ENCODE measurements at places on chromosomes 12 and 14. TPM values are rescaled to one million over a fixed set of nuclear protein-coding genes. Genes with fewer than 3 reads are reported as not detected.

DNA sequence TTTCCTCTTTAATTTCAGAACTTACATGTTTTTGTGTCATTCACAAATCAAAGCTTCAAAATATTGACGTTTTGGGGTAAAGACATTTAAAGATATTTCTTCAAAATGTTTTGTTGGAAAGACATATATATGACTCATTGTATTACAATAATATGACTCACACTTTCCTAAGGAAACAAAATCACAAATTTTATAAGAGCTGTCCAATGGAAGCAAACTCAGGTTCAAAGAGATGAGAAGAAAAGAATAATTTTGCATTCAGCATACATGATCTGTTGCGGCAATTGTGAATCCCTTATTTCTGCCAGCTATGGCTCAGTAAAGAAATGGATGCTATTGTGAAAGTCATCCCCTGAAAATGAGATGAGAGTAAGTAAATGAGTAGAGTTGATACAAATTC lies 82.7 kb downstream of the GRIP1 start:
- no peaks in the 10 kb centered on the region for H3K27me3 ChIP-seq
- no peaks in the 10 kb centered on the region for H3K36me3 ChIP-seq
- no peak overlapping the region for H3K27ac ChIP-seq
- no peaks in the 10 kb centered on the region for H3K4me1 ChIP-seq

GRCh38 chr12:117850048-117850447 lies 118.7 kb downstream of the KSR2 start:
- no peaks in the 10 kb centered on the region for H3K36me3 ChIP-seq
- DNase-seq = no peak
- H3K27me3 ChIP-seq = no peaks in the 10 kb centered on the region
- H3K4me3 ChIP-seq = no peak overlapping the region

- no peak overlapping the region for H3K27ac ChIP-seq
- no peak overlapping the region for H3K4me3 ChIP-seq
- DNase-seq = no peak
- no peaks in the 10 kb centered on the region for H3K36me3 ChIP-seq
Observed at GRCh38 chr12:111255261-111255660, 113.6 kb downstream of the PHETA1 start.

DNA sequence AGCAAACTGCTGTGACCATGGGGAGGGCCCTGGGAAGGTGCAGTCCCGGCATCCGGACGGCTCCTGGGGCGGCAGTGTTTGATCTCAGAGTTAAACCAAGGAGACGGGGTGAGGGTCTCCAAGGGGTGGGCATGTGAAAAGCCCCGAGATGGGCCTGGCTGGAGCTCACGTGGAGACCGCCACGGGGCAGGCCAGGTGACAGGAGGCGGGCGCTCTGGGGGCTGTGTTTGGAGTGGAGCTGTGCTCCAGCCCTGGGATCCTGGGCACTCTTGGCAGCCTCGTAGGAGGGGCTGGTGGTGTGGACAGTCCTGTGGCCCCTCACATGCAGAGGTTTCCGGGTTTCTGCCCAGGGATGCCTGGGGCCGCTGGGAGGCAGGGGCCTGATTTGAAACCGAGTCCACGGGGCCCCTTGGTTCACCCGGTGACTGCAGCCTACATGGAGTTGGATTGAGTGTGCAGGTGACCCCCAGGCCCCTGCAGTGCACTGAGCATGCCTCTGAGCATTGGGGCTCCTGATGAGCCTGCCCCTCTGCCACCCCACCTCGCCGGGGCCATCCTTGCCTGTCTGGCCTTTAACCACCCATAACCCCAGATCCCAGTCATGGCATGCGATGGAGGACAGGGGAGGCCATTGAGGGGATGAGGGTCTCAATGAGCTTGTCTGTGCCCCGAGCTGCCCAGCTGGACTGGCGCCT lies 8.4 kb downstream of the KIF26A start:
- no peak overlapping the region for H3K4me3 ChIP-seq
- H3K4me1 ChIP-seq = no peaks in the 10 kb centered on the region
- H3K27ac ChIP-seq = no peak overlapping the region
- H3K27me3 ChIP-seq = peaks cover 3% of the 10 kb centered on the region
- no peaks in the 10 kb centered on the region for H3K36me3 ChIP-seq
- no peak for DNase-seq

DNA sequence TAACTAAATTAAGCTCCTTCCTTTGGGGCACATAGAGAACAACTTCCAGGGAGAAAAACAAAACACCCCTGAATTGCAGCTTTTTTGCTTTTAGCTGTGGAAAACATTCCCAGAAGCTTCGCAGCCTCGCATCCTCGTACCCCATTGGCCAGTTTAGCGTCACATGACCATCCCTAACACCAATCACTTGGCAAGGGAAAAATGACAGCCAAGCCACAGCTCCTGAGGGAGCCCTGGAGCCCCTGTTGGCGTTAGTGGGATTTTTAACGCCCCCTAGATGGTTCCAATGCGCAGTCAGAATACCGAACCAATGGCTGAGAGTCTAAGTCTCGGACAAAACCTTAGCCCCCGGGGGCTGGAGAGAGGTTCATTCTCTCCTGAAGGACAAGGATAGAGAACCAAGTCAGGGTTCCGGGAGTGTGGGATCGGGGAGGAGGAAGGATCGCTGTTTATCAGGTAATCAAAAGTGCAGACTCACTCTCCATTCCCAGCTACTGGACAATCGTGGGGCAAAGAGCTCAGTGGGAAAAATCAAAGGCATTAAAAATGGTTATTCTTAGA lies 135.6 kb upstream of the HIF1A start:
- no peak overlapping the region for H3K4me3 ChIP-seq
- H3K4me1 ChIP-seq = peaks cover 39% of the 10 kb centered on the region
- no peaks in the 10 kb centered on the region for H3K36me3 ChIP-seq
- DNase-seq = no peak
- H3K27ac ChIP-seq = no peak overlapping the region
- no peaks in the 10 kb centered on the region for H3K27me3 ChIP-seq

DNA sequence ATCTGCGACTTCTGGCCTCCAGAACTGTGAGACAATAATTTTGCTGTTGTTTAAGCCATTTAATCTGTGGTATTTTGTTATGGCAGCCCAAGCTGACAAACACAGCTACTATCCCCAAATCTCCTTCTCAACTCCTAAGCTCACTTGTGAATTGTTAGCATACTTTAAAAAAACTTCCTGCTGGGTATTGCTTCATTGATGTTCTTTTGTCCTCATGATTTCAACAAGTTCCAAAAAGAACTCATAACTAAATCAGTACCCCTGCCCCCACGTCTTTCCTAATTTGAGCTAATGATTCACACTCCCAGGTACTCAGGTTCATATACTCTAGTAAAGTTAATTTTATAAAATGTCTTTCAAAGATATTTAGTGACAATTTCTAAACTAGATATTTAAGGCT lies 125.5 kb downstream of the MDGA2 start:
- H3K27ac ChIP-seq = no peak overlapping the region
- H3K27me3 ChIP-seq = no peaks in the 10 kb centered on the region
- no peak for DNase-seq
- H3K4me3 ChIP-seq = no peak overlapping the region

- no peaks in the 10 kb centered on the region for H3K36me3 ChIP-seq
- H3K4me3 ChIP-seq = peak overlapping the region; percentile 77
- DNase-seq = no peak
- no peak overlapping the region for H3K27ac ChIP-seq
- peaks cover 18% of the 10 kb centered on the region for H3K4me1 ChIP-seq
Observed at GRCh38 chr12:118371321-118372282, 1.1 kb downstream of the TAOK3 start.

DNA sequence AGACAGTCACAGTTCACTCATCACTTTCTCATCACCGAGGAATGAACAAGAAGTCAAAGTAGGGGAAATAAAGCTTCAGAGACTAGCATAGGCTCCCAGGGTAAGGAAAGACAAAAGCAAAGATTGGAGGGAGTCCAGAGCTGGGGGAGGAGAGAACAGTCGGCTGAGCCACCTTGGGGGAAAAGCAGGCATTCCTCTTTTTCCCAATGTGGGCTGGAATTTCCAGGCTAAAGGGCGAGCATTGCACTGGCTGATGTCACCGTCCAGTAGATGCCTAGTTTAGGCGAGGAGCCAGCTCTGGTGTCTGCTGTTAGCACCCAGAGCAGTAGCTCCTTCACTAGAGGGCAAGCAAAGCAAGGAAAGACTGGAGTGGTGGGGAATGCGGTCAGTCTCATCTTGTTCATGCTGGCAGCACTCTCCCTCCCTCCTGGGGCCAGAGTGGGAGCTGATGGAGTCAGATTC lies 8.5 kb upstream of the KRT75 start:
- peaks cover 5% of the 10 kb centered on the region for H3K27me3 ChIP-seq
- H3K27ac ChIP-seq = no peak overlapping the region

GRCh38 chr14:72609205-72609916 lies 284.5 kb downstream of the DPF3 start:
- no peaks in the 10 kb centered on the region for H3K27me3 ChIP-seq
- peaks cover 9% of the 10 kb centered on the region for H3K4me1 ChIP-seq
- no peak overlapping the region for H3K27ac ChIP-seq
- DNase-seq = no peak
- no peaks in the 10 kb centered on the region for H3K36me3 ChIP-seq

- no peak for DNase-seq
- no peak overlapping the region for H3K4me3 ChIP-seq
- no peaks in the 10 kb centered on the region for H3K27me3 ChIP-seq
- H3K4me1 ChIP-seq = no peaks in the 10 kb centered on the region
- no peaks in the 10 kb centered on the region for H3K36me3 ChIP-seq
Observed at GRCh38 chr12:21881965-21882364, 59.3 kb downstream of the ABCC9 start.

DNA sequence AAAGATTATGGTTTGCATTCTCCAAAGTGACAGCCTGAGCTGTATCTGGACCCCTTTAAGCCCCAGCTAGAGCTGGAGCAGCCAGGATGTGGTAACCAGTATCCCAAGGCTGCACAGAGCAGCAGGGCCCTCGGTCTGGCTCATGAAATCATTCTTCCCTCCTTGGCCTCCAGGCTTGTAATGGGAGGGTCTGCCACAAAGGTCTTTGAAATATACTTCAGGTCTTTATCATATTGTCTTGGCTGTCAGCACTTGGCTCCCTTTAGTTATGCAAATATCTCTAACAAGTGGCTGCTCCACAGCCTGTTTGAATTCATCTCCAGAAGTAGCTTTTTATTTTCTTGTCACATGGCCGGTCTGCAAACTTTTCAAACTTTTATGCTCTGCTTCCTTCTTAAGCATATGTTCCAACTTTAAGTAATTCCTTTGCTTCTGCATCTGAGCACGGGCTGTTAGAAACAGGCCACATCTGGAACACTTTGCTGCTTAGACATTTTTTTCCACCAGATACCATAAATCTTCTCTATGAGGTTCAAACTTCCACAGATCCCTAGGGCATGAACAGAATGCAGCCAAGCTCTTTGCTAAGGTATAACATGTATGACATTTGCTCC lies 663.4 kb upstream of the MIS18BP1 start:
- no peaks in the 10 kb centered on the region for H3K4me1 ChIP-seq
- DNase-seq = no peak
- no peaks in the 10 kb centered on the region for H3K27me3 ChIP-seq
- no peak overlapping the region for H3K4me3 ChIP-seq
- H3K36me3 ChIP-seq = no peaks in the 10 kb centered on the region
- H3K27ac ChIP-seq = no peak overlapping the region

- H3K27me3 ChIP-seq = no peaks in the 10 kb centered on the region
- DNase-seq = no peak
- no peaks in the 10 kb centered on the region for H3K36me3 ChIP-seq
Observed at GRCh38 chr12:59027199-59027598, 106.9 kb upstream of the LRIG3 start.

- H3K27ac ChIP-seq = no peak overlapping the region
- DNase-seq = no peak
- no peaks in the 10 kb centered on the region for H3K36me3 ChIP-seq
- no peaks in the 10 kb centered on the region for H3K4me1 ChIP-seq
- no peak overlapping the region for H3K4me3 ChIP-seq
Observed at GRCh38 chr14:67232066-67232465, 9.2 kb upstream of the PALS1 start.

- no peak for DNase-seq
- no peak overlapping the region for H3K4me3 ChIP-seq
- no peak overlapping the region for H3K27ac ChIP-seq
- H3K27me3 ChIP-seq = no peaks in the 10 kb centered on the region
Observed at GRCh38 chr12:58174316-58174715, 232.9 kb downstream of the ATP23 start.

GRCh38 chr14:24935796-24936195 lies 114.2 kb downstream of the STXBP6 start:
- peak overlapping the region; percentile 14 for H3K27ac ChIP-seq
- no peaks in the 10 kb centered on the region for H3K27me3 ChIP-seq
- DNase-seq = no peak
- H3K4me3 ChIP-seq = no peak overlapping the region
- no peaks in the 10 kb centered on the region for H3K36me3 ChIP-seq
- no peaks in the 10 kb centered on the region for H3K4me1 ChIP-seq

DNA sequence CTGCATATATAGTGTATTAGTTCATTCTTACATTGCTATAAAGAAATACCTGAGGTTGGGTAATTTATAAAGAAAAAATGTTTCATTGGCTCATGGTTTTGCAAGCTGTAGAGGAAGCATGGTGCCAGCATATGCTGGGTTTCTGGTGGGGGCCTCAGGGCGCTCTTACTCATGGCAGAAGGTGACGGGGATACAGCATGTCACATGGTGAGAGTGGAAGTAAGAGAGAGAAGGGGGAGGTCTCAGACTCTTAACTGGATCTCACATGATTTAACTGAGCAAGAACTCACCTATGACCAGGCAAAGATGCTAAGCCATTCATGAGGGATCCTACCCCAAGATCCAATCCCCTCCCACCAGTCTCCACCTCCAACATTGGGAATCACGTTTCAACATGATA lies 15.9 kb upstream of the PAWR start:
- H3K4me3 ChIP-seq = no peak overlapping the region
- no peak overlapping the region for H3K27ac ChIP-seq
- H3K36me3 ChIP-seq = no peaks in the 10 kb centered on the region
- DNase-seq = no peak

DNA sequence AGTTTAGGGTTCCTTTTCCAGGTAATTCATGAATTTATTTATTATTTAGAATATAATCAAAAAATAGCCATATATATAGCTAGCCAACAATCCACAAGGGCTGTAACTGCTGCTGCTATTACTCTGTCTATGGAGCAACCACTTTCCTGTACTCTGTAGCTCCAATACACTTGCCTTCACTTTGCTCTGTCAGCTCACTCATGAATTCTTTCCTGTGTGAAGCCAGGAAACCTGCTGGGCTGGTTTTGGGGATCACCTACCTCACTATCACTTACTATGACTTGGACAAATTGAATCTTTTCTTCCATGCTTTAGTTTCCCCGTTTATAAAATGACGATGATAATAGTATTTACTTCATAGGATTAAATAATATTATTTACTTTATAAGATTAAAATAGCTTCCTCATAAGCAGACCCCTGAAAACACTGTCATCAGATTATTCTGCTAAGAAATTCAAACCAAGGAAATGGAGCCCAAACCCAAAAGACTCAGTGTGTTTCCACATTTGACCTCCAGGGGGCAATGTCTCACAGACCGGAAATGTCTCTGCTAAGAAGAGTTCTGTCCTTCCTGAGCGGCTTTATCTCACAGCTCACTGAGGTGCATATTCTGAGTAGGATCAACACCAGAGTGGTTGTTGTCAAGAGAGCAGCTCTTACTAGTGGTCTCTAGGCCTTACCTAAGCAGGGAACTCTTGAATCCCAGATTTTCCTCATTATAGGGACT lies 457.1 kb downstream of the DAD1 start:
- no peaks in the 10 kb centered on the region for H3K27me3 ChIP-seq
- DNase-seq = no peak
- H3K4me3 ChIP-seq = no peak overlapping the region
- no peaks in the 10 kb centered on the region for H3K36me3 ChIP-seq
- no peak overlapping the region for H3K27ac ChIP-seq

The RARG gene
- 4.6 TPM for total RNA-seq

The ADGRD1 gene
- total RNA-seq = 0.94 TPM

The MANSC4 gene
- total RNA-seq = 0.14 TPM

The FLRT2 gene
- total RNA-seq = 8.9 TPM

The ABCD2 gene
- 0.71 TPM for total RNA-seq

The LTBR gene
- 8.9 TPM for total RNA-seq

The CCDC197 gene
- not detected for total RNA-seq

The RNASE4 gene
- 1.7 TPM for total RNA-seq
